Transverse colon (tissue), 4 donors: ENCODE measurements at places on chromosomes 4 and X. TPM values are rescaled to one million over a fixed set of nuclear protein-coding genes. Genes with fewer than 3 reads are reported as not detected.

Gene XAGE1A
- total RNA-seq: not detected

Gene ZGRF1
- 7.3 TPM for total RNA-seq

Gene MTNR1A
- total RNA-seq: 7.0 TPM

GRCh38 chrX:72027914-72028307 lies 103.8 kb downstream of the RTL5 start:
- no peak for DNase-seq

GRCh38 chr4:2290974-2291704 lies 29.2 kb upstream of the MXD4 start:
- peak; percentile 51 for DNase-seq

- no peak for DNase-seq
Observed at GRCh38 chrX:53421772-53422085, 725 bp downstream of the SMC1A start.

Gene EREG
- 1.2 TPM for total RNA-seq

Gene FHIP1A
- total RNA-seq: 40.8 TPM

DNA sequence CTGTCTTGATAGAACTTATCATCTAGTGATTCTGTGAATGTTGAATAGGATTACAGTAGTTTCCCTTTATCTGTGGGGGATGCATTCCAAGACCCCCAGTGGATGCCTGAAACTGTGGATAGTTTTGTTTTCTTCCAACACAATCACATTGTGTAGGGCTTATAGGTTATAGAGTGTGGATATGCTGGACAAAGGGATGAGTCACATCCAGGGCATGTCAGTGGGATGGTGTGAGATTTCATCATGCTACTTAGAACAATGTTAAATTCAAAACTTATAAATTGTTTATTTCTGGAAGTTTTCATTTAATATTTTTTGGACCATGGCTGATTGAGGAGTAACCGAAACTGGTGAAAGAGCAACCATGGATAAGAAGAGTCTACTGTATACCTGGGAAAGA lies 432.3 kb upstream of the ATOH1 start:
- no peak for DNase-seq

Gene MAGEA2
- total RNA-seq: not detected

- peak; percentile 42 for DNase-seq
Observed at GRCh38 chr4:81436941-81437574, 34.6 kb downstream of the RASGEF1B start.

Gene GASK1B
- total RNA-seq: 16.8 TPM

- DNase-seq: no peak
Observed at GRCh38 chr4:31422006-31422405, 701.8 kb downstream of the PCDH7 start.

DNA sequence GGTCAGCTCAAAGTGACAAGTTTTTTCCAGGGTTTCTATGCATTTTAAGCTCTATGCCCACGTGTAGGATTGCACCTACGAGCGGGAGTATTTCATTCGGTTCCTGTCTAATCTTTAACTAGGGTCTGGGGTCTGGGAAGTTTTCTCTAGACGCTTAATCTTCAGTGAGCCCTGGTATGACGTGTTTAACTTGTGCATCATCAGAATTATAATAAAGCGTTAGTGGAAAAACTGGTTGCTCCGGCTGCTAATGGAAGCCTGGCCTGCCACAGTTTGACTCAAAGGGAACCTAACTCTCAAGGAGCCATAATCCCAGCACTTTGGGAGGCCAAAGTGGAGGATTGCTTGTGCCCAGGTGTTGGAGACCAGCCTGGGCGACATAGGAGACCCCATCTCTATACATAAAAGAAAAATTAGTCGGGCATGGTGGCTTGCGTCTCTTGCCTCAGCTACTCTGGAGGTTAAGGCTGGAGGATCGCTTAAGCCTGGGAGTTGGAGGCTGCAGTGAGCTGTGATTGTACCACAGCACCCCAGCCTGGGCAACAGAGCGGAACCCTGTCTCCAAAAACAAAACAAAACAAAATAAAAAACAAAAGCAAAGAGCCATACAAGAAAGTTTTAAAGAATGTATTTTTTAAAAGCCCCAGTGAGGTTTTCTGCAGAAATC lies 30.2 kb downstream of the ARSD start:
- DNase-seq: peak; percentile 58

GRCh38 chrX:150018931-150019361 lies 80.7 kb upstream of the EOLA2 start:
- no peak for DNase-seq

Gene SLC25A53
- 23.3 TPM for total RNA-seq
